NCI-H1417 (cell line): ENCODE measurements at places on chromosomes 11 and 22.
A peak's percentile ranks its signal among the peaks of the same experiment; 100 is the strongest.

DNA sequence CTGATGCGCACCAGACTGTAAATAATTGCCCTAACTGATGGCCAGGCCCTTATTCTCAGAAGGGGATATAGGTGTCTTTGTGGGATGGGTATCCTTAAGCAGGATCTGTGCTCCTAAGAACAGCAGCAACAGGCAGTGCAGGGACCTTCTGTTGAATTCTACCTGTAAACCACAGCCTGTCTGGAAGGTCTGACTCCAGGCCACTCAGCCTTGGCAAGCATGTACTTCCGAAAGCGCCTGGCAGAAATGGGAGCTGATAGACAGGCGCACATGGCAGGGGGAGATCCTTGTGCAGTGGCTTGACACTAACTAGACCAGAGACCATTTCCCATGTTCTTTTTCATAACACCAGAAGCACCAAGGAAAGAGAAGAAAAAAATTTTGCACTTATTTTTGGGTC is 59.0 kb downstream of the C22orf31 start:
- DNase-seq, result no peak

GRCh38 chr22:50138988-50139387 is 31.5 kb upstream of the PANX2 start:
- no peak for DNase-seq

DNA sequence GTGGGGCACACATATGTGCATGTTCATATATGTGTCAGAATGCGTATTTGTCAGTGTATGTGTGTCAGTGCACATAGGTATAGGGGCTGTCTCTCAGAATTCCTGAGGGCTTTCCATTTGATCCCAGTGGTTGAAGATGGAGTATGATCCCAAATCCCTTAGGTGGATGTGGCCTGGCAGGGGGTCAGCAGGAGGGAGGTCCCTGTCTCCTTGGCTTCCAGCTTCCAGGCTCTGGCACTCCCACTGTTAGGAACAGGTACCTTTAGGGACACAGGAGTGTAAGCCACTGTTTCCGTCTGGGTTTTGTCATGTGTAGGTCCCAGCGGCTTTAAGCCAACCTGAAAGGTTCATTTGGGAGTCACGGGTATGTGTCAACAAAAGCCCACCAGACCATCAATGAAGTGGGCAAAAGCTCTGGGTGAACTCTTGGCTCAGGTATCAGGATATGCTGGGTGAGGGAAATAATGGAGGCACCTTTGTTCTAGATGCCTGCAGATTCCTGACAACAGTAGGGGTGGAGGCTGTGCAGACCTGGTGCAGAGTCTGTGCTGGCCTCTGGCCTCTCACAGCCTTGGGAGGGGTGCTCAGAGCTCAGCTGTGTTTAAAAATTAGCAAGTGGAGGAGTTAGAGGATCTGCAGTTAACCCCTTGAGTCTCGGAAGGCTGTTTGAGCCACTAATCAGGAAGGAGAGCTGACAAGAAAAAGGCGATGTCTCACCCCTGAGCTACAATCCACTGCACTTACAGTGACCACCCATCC is 9.0 kb downstream of the KCNQ1OT1 start:
- DNase-seq, result no peak

DNA sequence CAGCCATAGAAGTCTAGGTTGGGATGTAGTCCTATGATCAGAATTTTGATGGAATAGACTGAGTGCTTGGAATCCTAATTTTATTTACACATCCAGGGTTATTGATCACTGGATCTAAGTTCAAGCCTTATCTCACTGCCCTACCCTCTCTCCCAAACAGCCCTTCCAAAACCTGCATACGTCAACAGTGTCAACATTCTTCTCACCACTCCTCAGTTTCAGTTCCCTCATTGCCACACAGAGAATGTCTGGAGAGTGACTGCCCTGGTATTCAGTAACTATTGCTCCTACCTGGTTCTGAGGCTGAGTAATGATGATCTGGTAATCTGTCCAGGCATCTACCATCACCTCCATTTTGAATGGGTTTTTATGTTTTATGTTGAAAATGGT is 60.0 kb downstream of the GLYATL1 start:
- no peak for DNase-seq

DNA sequence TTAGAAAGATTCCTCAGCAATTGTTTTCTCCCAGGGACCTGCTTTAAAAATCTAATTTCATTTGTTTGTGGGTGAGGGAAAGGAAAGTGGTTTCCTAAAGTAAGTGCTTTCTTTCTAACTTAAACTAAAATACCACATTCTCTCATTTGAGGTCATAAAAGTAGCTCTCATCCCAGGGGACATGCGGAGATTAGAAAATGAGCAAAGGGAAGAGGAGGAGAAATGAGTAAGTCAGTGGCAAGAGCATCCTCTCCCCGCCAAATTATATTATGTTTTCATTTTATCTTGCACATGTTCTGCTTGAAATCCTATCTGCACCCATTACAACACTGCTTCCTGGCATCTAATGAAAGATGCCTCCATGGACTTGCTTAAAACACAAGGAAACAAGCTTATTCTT is 191.4 kb downstream of the ARHGAP42 start:
- no peak for DNase-seq

DNA sequence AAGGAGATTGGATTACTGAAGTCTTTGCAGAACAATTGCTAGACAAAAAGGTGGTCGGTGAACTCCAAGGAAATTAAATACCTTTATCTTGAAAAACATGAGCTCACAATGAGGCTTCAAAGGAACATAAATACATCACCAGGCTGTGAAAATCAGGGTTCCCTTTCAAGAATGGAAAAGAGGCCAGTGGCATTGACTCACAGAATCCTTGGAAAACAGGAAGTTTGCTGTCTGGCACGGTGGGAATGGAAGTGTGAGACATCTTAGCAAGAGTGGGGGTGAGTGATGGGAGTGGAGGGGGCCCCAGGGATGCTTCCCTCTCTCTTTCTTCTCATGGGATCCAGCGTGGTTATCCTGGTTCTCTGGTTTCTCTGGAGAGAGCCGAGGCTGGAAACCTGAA is 48.9 kb upstream of the TBCEL start:
- no peak for DNase-seq

GRCh38 chr11:40602866-40603552 is 856.4 kb downstream of the LRRC4C start:
- DNase-seq, result no peak

DNA sequence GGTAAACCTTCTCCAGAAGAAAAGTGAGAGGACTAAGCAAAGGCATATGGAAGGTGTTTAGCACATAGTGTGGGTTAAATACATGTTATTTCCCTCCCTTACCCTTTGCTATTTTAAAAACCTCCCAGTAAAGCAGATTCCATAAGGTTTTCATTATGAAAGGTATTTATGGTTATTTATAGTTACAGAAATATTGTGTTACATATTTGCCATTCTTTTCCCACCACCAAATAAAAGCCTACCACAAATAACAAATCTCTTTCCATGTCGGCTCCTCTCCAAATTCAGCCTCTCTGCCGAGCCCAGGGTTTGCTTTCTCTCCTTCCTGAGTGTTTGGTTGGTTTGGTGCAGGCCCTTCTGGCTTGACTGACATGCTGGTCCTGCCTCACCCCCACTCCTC is 64.4 kb downstream of the INSC start:
- DNase-seq, result no peak

DNA sequence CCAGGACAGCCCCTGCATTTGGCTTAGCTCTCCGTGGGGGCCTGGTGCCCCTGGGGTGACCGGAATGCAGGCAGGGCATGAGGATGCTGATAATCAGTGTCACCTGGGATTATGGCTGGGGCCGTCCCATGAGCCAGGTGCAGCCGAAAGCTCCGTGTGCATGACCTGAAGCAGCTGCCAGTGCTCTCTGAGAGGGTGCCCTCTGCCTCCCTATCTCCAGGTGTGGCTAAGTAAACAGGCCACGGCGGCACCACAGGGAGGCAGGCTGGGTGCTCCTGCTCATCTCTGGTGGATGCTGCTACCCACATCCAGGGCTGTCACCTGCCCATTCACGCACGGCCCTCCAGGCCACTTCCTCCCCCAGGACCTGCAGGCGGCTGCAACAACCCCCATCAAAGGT is 29.8 kb downstream of the DUSP8 start:
- DNase-seq, result peak; percentile 80

DNA sequence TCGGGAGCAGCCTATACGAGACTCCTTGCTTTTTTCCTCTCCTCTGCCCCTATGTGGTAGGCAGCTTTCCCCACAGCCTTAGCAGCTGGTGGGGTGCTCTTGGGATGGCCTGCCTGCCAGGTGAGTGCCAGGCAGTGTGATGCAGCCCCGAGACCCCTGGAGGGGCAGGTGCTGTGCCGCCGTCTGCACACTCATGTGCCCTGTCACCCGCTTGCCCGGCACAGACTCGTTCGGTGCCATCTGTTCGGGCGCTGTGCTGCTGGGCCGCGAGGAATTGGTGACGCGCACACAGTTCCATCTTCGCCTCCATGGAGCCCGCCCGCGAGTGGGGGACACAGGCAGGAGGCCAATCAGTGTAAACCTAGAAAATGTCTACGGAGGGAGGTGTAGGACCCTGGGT is 15.1 kb downstream of the TRMU start:
- no peak for DNase-seq

GRCh38 chr11:106091480-106092123 is 14.1 kb downstream of the AASDHPPT start:
- no peak for DNase-seq

DNA sequence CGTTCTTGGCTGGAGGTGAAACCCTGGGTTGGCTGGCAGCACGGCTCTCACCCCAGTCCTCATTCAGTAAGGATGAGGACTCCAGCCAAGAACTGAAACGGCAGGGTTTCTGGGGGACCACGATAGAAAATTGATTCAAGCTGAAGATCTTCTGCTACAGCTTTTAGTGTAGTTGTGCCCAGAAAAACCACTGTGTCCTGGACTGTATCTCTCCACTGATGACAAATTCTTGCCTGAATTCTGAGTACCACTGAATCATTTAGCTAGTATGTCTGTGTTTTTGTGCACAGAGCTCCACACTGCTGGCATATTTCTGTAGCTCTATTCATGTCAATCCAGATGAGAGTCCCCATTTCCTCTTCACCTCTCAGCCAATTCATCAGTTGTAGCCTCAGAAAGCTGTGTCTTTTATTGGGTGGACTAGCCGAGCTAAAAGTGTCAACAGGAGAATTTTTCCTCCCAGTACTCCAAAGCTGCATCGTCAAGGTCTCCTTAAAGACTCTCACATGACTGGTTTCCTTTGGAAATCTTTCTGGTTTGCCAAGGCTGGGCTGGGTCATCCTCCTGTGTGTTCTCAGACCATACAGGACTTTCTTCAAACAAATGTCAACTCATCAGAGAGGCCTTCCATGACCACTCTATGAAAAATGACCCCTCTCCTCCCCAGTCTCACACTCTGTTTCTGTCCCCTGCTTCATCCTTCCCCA is 144.6 kb downstream of the LDLRAD3 start:
- DNase-seq, result no peak

- peak; percentile 85 for DNase-seq
These were observed 553 bp upstream of the USP47 start for GRCh38 chr11:11841116-11841722.

- DNase-seq, result no peak
These were observed 14.2 kb upstream of the UVRAG start for GRCh38 chr11:75800728-75801361.

GRCh38 chr11:19868871-19869270 is 156.2 kb downstream of the NAV2 start:
- DNase-seq, result no peak

DNA sequence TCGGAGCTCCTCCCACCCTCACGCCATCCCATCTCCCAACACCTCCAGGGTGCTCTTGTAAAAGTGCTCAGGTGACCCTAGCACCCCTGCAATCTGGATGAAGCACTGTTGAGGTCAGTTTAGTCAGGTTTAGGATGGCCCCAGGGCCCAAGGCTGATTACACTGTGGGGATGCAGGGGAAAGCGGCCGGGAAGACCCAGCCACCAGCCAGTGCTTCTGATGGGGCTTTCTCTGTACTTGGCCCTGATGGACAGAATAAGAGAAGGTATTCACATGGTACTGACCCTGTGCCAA is 28.7 kb downstream of the TPBGL start:
- DNase-seq, result no peak

DNA sequence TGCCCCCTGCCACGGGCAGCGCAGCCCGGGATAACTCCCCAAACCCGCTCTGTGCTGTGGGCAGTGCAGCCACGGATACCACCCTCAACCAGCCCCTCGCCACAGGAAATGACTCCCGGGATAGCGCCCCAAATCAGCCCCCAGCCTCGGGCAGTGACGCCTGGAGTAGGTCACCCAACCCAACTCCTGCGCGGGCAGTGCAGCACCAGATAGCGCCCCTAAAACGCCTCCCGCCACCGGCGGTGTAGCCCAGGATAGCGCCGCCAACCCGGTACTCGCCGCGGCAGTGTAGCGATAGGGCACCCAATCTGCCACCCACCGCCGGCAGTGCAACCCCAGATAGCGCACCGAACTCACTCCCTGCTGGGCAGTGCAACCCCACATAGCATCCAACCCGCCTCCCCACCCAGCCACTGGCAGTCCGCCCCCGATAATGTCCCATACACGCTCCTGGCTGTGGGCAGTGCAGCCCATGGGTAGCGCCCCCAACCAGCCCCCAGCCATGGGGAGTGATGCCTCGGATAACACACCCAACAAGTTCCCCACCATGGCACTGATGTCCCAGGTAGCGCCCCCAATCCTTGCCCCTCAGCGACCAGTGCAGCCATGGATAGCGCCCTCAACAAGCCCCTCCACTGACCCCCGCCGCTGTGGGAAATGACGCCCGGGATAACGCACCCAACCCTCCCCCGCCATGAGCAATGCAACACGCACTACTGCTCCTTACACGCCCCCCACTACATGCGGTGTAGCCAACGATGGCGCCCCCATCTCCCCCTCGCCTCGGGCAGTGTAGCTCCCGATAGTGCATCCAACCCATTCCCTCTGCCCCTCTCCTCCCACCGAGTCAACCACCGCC is 1.5 kb downstream of the RFPL2 start:
- DNase-seq, result no peak

- no peak for DNase-seq
These were observed 53.7 kb downstream of the IGF2 start for GRCh38 chr11:2085251-2086066.

- DNase-seq, result no peak
These were observed 70.8 kb upstream of the USP47 start for GRCh38 chr11:11770921-11771486.

DNA sequence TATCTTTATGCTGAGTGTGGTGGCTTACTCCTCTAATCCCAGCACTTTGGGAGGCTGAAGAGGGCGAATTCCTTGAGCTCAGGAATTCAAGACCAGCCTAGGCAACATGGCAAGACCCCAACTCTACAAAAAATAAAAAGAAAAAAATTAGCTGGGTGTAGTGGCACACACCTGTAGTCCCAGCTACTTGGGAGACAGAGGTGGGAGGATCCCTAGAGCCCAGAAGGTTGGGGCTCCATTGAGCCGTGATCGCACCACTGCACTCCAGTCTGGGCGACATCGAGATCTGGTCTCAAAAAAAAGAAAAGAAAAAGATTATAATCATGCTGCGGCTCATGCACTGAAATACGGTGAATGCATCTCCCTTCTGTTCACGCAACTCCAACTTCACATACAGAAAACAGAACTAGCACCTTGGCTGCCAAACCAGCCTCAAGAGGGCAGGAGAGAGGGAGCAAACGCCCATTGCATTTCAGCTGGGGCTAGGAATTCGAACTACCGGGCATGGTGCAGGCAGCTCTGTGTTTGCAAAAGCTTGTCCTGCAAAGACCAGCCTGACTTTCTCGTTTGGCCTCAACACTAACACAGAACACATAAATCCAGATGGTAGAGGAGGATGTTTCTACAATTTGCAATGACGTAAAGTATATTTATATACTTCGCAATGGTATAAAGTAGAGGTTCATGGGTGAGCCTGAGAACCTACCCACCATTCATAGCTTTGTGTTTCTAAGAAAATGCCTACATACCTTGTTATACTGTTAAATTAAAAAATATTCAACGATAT is 6.3 kb upstream of the SYNGR1 start:
- peak; percentile 24 for DNase-seq

GRCh38 chr22:46848197-46848596 is 85.7 kb downstream of the TBC1D22A start:
- DNase-seq, result no peak
